ENCODE measurements at places on chromosomes 6 and 20. TPM values are rescaled to one million over a fixed set of nuclear protein-coding genes. Genes with fewer than 3 reads are reported as not detected.

CLIC5 gene
- 285 TPM for total RNA-seq

SYNDIG1 gene
- 21.4 TPM for total RNA-seq

ADGB gene
- not detected for total RNA-seq

LY86 gene
- 1.2 TPM for total RNA-seq

TFAP2A gene
- 0.66 TPM for total RNA-seq

MTHFD1L gene
- 3.1 TPM for total RNA-seq

MUC21 gene
- not detected for total RNA-seq

GRM4 gene
- not detected for total RNA-seq

KHDRBS2 gene
- total RNA-seq = not detected

TRIM15 gene
- total RNA-seq = not detected

HLA-DQA2 gene
- total RNA-seq = 1.8 TPM

PTGIS gene
- total RNA-seq = 26.3 TPM

OPRL1 gene
- total RNA-seq = 0.52 TPM

NHLRC1 gene
- 1.1 TPM for total RNA-seq

DNMT3B gene
- 0.49 TPM for total RNA-seq

OVOL2 gene
- total RNA-seq = not detected

FAM217A gene
- not detected for total RNA-seq

TPD52L2 gene
- total RNA-seq = 72.0 TPM

MOXD1 gene
- total RNA-seq = 3.4 TPM

BCLAF1 gene
- 53.2 TPM for total RNA-seq

CST5 gene
- total RNA-seq = not detected

GINS1 gene
- 0.41 TPM for total RNA-seq

PKIB gene
- 0.30 TPM for total RNA-seq

HLA-DQB2 gene
- 1.9 TPM for total RNA-seq

ZSWIM3 gene
- 2.0 TPM for total RNA-seq

Measured in left ventricle myocardium inferior (tissue), 1 donor.